Hematopoietic multipotent progenitor cell treated with erythropoietin and hydrocortisone succinate and interleukin-3 and kit ligand, for 8 days (in vitro differentiated cells): ENCODE measurements at places on chromosomes 13 and 19.

GRCh38 chr19:10670876-10671804, 17.0 kb downstream of the ILF3 start:
- no peak for DNase-seq

GRCh38 chr13:39578821-39579291, 24.1 kb downstream of the LHFPL6 start:
- DNase-seq: no peak

GRCh38 chr19:49690656-49691242, at the start of gene CPT1C:
TSS of gene CPT1C (plus strand) at chr19:49691116. CDS start at chr19:49692253, 1,137 bp downstream.
- no peak for DNase-seq

GRCh38 chr13:113394339-113394640, 30.4 kb upstream of the GRTP1 start:
- no peak for DNase-seq

DNA sequence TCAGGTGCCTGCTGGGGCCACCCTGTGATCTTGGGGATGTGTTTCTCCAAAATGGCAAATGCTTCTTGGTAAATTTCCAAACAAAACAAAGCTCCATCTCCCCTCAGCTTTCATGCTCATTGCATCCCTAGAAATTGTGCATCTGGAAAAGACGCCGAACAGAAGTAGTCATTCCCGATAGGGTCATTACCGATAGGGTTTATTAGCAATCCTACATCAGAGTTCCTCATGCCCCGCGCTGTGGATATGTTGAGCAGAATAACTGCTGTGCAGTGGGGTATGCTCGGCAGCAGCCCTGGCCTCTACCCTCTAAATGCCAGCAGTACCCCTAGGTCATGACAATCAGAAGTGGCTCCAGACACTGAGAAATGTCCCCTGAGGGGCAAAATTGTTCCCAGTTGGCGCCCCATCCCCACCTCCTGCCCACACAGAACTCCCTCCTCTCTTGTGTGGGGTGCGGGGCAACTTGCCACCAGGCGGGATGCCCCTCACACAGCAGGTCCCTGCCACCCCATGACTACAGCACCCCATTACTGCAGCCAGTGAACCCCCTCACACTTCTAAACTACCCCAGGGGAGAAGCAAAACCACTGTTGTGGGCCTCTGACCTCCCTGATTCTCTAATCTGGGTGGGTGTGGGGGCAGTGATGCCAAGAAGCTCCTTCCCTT, 13.0 kb upstream of the SLC7A10 start:
- DNase-seq: no peak

- DNase-seq: no peak
Observed at GRCh38 chr13:113072376-113072775, 33.2 kb upstream of the F7 start.

DNA sequence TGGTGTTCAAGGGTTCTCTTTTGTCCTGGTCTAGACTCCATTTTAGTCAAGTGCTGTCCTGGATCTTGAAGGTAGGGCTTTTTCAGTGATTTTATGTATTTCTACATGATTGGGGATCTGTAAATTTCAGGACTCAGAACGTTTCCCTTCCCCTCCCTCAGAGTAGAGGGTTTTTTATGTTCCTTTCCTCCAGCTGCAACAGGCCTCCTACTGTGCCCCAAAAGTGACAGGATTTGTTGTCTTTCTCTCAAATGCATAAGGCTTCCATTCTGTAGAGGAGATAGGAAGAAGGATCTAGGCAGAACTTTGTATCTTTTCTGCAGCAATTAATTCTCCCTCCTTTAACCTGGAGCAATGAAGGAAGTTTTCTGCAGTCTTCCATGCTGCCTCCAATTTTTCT, 251.3 kb downstream of the MAB21L1 start:
- DNase-seq: no peak

- peak; percentile 47 for DNase-seq
Observed at GRCh38 chr19:16542910-16543472, 754 bp upstream of the CHERP start.

GRCh38 chr13:40498461-40498860, 168.0 kb downstream of the FOXO1 start:
- DNase-seq: no peak

DNA sequence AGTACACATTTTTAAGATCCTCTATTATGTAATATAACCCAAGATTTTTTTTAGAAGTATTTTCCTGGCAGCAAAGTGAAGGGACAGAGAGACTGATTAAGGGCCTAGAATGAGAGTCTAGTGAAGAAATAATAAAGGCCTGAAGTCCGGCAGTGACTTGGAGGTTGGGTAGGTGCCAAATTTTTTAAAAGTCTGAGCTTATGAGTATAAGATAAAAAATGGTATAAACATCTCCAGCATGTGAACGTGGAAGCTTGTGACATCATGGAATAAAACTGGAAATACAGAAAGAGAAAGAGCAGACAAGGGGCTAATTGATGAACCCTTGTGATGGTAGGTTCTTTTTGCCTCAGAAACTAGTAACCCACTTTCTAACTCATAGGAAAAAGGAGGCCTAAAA, 174.6 kb downstream of the SUCLA2 start:
- no peak for DNase-seq
